ENCODE measurements at places on chromosomes 7 and 10.

- DNase-seq = no peak
These were observed 19.2 kb downstream of the SLC18A2 start for GRCh38 chr10:117260084-117260483.

- DNase-seq = no peak
These were observed 281.8 kb downstream of the INHBA start for GRCh38 chr7:41421056-41421455.

DNA sequence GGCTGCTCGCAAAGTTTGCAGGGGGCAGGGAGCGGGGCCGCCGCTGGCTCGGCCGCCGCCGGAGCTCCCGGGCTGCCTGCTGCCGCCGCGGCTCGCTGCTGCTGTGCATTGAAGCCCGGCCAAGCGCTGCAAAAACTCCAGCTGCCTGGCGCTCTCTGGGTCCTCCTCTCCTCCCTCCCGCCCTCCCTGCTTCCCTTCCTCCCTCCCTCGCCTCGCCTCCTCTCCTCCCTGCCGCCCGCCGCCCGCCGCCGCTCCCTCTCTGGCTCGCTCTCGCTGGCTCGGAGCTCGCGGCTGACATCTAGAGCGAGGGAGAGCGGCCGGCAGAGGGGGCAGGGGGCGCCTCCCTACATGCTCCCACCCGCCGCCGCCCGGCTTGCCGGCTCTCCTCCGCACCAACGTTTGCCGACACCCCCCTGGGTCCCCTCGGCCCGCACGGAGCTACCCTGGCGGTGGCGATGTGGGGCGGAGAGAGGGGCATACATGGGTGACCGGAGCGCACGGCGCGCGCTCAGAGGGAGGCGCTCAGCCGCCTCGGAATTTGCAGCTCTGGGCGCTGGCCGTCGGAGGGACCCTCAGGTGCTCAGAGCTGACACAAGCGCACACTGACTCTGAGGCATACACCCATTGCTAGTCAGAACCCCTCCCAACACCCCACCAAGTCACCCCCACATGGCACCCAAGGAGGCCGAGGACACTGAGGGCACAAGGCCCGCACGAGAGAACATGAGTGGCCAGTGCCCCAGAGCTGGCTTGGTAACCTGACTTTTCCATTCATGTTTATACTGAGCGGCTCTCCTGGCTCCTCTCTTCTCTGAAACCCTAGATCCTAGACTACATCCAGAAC lies 1.2 kb upstream of the PLXNA4 start:
- peak; percentile 80 for DNase-seq

DNA sequence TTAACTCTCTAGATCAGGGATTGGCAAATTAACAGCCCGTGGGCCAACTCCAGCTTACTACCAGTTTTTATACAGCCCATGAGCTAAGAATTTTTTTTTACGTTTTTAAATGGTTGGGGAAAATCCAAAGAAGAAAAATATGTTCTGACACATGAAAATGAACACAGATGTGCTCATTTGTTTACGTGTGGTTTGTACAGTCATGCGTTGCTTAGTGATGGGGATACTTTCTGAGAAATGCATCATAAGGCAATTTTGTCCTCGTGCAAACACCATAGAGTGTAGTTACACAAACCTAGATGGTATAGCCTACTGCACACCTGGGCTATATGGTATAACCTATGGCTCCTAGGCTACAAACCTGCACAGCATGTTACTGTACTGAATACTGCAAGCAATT lies 8.3 kb upstream of the SMKR1 start:
- peak; percentile 72 for DNase-seq

DNA sequence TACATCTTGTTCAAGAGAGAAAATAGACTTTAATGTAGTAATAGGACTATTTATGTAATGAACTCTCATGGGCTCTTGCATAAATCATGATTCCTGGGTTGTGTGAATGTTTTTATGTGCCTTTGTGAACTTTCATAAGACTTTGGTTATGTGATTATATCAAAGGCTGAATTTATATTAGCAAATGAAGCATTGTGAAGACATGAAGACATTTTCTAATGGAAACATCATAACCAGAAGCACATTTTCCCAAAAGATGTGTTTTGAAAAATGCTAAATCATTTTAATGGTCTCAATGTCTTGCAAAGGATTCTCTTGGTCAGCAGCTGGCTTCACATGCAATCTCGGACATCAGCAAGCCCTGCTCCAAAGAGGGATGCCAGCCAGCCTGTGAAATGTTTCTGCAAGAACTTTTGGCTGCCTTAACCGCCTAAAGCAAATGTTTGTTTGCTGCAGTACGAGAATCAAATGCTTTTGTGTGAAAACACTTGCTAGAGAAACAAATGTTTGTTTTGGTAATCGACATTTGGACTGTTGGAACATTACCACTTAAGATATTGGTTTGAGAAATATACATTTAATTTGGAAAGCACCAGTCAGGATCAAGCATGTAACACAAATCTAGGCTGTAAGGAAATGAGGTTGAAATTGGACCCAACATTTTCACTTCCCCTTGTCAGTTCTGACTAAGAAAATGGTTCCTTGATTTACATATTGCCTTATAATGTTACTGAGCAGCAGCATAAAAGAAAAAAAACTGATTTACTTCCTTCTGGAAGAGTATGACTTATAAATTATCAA lies 102.1 kb downstream of the RTKN2 start:
- peak; percentile 37 for DNase-seq

DNA sequence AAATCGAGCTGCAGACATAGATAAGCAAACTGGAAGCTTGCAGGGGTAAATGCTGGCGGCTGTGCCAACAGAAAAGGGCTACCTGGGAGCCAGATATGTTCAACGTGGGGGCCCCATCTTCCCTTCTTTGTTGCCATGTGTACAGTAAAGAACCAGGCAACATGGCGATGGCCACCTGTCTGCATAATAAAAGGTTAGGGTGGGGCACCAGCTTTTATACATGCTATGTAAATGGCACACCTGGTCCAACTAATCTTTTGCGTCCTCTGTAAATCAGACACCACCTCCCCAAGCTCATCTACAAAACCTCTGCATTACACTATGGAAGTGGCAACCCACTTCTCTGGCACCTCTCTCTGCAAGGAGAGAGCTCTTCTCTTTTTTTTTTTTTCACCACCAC lies 13.9 kb downstream of the BUD31 start:
- no peak for DNase-seq

GRCh38 chr7:157609516-157609915 lies 272.7 kb downstream of the DNAJB6 start:
- DNase-seq = no peak

DNA sequence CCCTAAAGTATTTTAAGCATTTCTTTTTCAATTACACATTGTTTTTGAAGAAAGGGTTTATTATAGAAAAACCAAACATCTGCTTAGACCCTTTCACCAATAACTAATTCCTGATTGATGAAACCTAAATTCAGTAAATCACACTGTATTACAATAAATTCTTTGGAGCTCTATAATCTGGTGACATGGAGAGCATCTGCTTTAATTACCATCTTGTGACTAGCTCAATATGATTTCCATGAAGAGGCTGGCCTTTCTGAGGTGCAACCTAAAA lies 9.7 kb downstream of the HYCC1 start:
- DNase-seq = no peak

DNA sequence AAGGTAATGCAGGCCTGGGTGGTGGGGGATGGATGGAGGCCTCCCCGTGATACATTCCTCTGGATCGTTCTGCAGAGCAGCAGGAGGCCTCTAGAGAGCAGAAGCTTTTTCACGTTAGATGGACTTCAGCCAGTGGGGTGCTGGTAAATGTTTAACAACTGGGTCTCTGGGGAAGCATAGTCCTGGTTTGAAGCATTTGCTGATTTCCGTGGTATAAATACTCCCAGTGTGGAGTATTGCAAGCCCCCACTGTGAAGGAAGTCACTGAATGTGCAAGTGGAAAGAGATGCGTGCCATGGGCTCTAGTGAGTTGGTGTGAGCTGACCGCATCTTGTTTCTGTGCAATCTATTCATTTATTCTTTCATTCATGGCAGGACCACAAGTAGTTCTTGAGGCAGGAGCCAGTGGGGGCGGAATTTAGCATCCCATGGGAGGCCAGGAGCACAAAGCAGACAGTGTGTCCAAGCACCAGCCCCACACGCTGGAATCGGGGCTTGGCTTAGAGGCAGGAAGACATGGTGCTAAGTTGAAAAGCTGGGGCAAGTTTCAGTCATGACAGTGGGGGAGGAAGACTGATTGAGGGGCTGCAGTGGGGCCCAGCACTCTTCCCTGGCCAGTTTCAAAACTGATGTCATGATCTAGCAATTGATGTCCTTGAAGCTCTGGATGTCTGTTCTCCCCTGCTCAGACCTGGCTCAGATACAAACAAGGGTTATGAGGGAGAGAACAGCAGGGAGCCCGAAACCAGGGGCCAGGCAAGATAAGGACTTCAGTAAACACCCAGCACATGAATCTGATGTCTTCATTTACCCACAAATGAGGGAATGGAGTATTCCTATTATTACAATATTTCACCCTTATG lies 280.9 kb upstream of the LYZL1 start:
- DNase-seq = peak; percentile 14

DNA sequence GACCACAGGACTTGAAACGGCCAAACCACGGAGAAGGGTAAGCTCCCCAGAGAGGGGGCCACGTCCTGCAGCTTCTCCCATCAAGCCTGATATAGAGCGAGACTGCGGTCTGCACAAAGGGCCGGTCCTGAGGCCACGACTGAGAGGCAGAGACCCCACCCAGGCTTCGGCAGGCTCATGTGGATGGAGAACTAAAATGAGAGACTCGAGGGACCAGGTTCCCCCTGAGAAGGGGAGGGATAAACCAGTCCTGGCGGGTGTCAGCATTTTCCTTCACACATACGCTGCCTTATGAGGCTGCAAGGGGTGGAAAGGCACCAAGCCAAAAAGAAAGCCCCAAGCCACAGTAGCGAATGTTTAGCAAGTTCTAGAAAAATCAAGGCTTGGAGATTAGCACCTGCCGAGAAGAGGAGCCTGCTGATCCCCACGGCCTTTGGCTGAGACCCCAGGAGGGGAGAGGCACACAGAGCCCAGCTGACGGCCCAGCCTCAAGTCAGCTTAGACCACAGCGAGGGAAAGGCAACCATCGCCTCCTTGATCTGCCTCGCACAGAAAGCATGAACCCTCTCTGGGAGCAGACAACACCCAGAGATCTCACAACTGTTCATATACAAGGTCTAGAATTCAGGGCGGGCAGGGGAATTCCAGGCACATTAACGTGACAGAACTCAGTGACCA lies 92.6 kb upstream of the RNF32 start:
- DNase-seq = no peak

- peak; percentile 97 for DNase-seq
These were observed 97.6 kb upstream of the ZNF438 start for GRCh38 chr10:31129271-31129670.

GRCh38 chr10:78531088-78531487 lies 497.4 kb downstream of the RPS24 start:
- no peak for DNase-seq

- no peak for DNase-seq
These were observed 168.9 kb downstream of the NRF1 start for GRCh38 chr7:129780257-129780973.

- DNase-seq = no peak
These were observed 14.2 kb upstream of the RNF32 start for GRCh38 chr7:156626220-156626895.

- no peak for DNase-seq
These were observed 4.1 kb downstream of the KIF20B start for GRCh38 chr10:89705466-89705865.

DNA sequence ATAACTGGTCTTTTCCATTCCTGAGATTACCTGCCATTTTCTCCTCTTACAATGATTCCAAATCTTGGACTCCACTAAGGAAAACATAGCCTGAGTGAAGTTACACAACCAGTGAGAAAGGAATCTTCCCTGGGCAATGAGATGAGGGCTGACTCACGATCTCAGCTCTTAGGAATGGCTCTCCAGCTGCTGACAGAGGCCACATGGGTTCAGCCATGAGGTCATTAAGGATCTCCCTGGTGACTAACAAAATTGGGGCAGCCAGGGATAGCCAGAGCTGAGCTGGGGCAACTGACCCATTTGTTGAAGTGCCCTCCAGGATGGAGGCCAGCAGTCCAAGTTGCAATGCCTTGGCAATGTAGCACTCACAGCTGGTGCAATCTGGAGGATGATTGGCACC lies 78.7 kb upstream of the MKLN1 start:
- DNase-seq = peak; percentile 98

DNA sequence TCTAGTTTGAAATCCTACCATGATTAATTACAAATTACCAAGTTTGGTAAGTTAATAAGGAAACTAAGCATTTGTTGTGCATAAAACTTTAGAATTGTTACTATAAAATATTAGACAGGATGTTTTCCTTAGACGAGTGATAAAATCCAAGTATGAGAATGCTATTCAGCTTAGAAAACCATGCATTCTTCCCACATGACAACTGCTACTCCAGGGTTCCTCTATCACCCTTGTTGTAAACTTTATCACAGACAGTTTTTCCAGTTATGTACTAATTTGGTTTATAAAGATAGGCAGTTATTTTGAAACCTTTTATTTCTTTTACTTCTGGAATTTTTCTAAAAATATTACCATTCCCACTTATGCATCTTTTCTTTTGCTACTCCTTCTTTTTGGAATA lies 52.0 kb downstream of the SIRT1 start:
- peak; percentile 16 for DNase-seq

DNA sequence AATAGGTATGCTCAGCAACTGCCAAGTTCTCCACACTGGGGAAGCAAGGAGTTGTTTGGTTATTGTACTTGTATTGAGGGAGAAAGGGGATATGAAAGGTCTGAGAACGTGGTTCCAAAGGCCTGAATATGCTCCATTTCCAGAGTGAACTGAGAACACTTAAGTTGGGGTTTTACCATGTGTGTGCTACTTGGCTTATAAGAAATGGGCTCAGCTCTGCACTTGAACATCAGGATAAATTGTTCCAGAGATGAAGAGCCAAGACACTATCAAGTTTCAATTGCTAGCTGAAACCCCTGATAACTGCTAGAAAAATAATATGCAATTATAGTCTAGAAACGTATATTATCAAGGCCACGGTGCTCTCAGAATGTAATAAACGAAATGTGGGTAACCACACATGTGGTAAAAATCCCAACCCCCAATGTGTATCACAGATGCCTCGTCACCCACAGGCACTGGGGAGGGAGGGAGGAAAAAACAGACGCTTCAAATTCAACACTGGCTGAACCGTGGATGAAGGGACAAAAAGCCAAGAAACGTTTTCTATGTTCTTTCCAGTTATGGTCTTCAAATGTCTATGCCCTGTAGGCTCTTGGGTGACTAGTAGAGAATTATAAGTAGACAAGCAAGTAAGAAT lies 16.3 kb downstream of the ELMO1 start:
- no peak for DNase-seq

DNA sequence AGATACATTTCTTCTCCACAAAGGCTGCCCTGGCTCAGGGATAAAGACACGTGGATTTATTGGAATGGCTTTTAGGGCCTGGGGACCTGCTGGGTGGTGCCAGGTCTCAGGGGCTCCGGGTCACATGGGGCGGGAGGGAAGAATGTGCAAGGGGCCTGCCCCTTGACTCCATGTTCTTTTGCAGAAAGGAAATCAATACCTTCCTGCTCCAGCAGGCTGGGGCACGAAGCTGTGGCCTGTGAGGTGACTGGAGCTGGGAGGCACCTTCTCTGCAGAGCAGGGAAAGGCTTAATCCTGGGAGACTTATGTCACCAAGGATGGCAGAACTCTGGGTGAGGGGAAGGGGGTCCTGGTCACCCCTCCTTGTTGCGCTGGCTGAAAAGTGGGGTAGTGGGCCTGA lies 42.3 kb upstream of the GNA12 start:
- no peak for DNase-seq

GRCh38 chr10:15293862-15294842 lies 76.9 kb downstream of the FAM171A1 start:
- peak; percentile 29 for DNase-seq

Measured in fibroblast of pulmonary artery (primary cell).